NCI-H748 treated with DMSO at 0.1 percent for 48 hours (cell line): ENCODE measurements at places on chromosomes 12 and 14.

DNA sequence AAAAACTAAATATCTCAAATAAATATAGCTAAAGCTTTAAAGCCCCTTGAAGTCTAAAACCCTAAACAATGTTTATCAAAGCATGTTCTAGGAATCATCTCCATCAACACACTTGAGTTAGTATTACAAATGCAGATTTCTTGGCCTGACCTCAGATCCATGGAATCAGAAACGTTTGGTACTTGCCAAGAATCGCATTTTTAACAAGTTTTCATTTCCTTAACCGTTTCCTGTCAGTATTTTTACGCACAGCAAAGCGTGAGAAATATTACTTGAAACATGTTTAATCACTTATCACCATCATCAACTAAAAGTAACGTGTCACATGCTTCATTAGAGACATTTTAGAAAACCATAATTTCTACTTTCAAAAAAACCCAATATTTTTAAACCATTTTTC is 9.7 kb downstream of the SLCO1C1 start:
- no peak for DNase-seq

GRCh38 chr14:38016497-38016896 is 191.2 kb upstream of the SSTR1 start:
- no peak for DNase-seq

GRCh38 chr12:52901715-52902541 is 2.9 kb downstream of the KRT8 start:
- DNase-seq = no peak

- no peak for DNase-seq
Observed at GRCh38 chr12:30989754-30990153, 63.2 kb downstream of the TSPAN11 start.

- no peak for DNase-seq
Observed at GRCh38 chr12:13233830-13234641, 37.5 kb downstream of the EMP1 start.

DNA sequence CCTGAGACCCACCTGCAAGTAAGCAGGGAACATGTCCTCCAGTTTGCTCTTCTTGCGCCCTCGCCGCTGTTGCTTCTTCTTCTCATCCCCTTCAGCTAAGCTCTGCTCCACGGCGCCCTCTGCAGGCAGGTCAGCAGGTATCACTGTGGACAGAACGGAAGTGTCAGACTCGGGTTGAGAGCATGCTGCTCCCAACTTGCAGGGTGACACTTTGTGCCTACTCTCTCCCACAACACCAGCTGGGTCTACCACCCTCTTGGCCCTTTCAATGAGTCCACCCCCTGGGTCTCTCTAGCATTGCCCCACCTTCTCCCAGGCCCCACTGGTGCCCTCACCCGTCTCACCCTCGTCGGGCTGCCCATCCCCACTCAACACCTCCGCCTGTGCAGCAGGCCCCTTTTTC is 16.7 kb downstream of the KMT2D start:
- DNase-seq = peak; percentile 19

- peak; percentile 40 for DNase-seq
Observed at GRCh38 chr14:66359500-66359899, 126.7 kb upstream of the CCDC196 start.

- DNase-seq = no peak
Observed at GRCh38 chr12:52741375-52742195, 35.6 kb downstream of the KRT76 start.

GRCh38 chr12:123396954-123397353 is 13.0 kb downstream of the KMT5A start:
- no peak for DNase-seq

- DNase-seq = no peak
Observed at GRCh38 chr12:10243818-10244520, 31.3 kb downstream of the GABARAPL1 start.

- DNase-seq = no peak
Observed at GRCh38 chr12:51994959-51995358, 11.8 kb upstream of the TAMALIN start.

GRCh38 chr14:67050896-67051295 is 138.3 kb upstream of the GARIN2 start:
- DNase-seq = no peak

DNA sequence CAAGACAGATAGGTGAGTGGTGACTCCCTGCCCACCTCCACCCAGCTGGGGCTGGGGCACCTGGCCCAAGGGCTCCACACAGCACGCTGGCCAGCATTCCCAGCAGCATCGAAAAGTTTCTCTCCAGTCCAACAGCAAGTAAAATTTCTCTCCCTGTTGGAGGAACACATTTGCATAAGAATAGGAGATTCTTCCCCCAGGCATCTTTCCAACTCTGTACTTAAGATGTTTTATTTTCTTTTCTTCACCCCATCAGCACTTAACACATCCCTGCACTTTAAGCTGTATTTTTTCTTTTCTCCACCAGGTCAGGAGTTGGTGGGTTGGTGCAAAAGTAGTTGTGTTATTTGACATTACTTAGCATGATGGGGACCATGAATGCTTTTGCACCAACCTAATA is 47.2 kb downstream of the OR9K2 start:
- DNase-seq = no peak

DNA sequence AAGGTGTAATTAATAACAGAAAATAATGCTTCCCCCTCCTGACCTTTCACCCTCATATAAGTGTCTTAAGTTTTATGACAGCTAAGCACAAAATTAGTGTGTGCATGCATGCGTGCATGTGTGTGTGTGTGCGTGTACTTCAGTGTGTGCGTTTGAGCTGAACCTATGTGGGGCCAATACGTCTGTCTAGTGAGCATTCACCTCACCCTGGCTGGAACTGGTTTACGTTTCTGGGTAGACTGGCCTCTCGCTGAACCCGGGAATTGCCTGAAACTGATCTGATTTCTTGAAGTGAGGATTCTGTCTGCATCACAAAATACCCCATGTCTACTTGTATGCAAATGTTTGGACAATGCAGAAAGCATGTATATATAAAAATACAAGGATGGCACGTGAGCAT is 68.2 kb upstream of the TBX3 start:
- no peak for DNase-seq

- no peak for DNase-seq
Observed at GRCh38 chr12:48818831-48819590, 715 bp downstream of the CACNB3 start.

GRCh38 chr12:124318278-124319020 is 23.6 kb downstream of the RFLNA start:
- DNase-seq = no peak

- DNase-seq = no peak
Observed at GRCh38 chr14:76465664-76466063, 89.7 kb downstream of the ESRRB start.

DNA sequence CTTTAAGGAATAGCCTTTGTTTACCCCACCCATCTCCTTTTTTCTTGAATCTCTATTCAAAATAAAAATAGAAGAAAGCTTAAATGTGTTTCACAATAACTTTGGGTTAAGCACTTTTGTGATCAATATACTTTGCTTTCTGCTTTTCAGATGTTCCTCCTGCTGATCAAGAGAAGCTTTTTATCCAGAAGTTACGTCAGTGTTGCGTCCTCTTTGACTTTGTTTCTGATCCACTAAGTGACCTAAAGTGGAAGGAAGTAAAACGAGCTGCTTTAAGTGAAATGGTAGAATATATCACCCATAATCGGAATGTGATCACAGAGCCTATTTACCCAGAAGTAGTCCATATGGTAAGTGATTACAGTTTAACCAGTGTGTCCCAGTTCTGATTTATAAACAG is 95.0 kb downstream of the PPP2R5C start:
- no peak for DNase-seq

- no peak for DNase-seq
Observed at GRCh38 chr12:114679942-114680341, 4.0 kb downstream of the TBX3 start.

- no peak for DNase-seq
Observed at GRCh38 chr12:121575952-121576625, 4.7 kb downstream of the KDM2B start.

DNA sequence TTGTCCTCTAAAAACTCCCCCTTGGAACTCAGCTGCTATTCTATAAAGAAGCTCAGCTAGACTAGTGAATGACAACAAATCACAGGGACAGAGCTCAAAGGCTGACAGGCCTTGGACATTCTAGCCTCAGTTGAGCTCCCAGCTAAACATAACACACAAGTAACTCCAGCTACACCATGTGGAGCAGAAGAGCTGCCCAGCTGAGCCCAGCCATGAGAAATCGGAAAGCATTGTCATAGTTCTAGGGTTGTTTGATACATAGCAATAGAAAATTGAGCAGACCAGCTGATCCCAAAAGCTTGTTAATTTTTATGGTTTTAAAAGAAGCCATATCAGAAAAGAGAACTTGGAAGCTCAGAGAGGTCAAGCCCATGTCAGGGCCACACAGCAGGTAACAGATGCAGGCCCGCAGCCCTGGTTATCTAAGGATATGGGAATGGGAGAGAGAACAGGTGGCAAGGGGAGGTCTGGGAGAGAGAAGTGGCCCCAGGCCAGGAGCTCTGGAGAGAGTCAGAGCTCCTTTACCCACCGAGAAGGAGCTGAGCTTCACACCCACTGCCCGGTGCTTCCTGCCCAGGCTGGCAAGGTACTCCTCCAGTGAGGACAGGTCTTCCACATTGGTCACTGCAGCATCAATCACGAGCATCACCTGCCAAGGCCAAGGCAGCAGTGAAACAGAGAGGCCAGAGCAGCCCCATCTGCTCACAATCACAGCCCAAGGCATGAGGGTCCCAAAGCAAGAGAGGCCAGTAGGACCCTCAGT is 2.9 kb downstream of the NGB start:
- DNase-seq = no peak

GRCh38 chr12:101581190-101581589 is 13.6 kb upstream of the MYBPC1 start:
- DNase-seq = no peak

DNA sequence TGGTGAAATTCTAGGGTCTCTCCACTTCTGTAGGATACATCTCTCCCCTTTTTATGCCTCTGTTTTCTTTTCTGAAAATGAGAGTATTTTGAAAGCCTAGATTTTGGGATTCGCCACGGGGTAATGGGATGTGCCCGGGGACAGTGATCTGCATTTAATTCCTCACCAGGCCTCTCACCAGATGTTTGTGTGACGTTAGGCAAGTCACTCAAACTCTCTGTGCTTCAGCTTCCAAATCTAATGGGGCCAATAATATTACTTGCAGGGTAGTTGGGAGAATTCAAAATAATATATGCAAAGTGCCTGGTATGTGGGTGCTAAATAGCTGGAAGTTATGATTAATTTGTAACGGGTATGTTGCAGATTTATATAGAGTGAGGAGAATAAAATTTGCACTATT is 78.8 kb downstream of the C12orf75 start:
- no peak for DNase-seq

GRCh38 chr12:25119020-25119419 is 75.9 kb downstream of the DNAI7 start:
- no peak for DNase-seq

DNA sequence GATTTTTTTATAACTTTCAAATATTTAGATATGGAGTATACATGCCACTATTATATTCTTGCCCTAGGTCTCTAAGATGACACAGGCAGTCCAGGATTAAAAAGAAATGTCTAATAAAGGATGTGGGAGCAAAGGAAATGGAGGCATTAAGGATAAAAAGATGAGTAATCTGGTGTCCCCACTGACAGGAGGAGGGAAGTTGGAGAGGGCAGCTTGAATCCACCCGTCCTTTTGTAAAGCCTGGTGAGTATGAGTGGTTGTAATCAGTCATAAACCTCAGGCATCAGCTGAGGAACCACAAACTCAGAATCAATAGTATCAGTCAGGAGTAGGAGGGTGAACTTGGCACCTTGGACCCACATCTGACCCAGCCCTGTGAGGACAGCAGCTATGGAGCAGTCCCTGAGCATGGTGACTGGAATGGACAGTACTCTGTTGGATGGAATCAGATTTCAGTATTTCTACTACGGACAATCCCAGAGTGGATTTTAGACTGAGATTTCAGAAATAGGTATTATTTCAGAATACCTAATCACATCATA is 100.5 kb downstream of the EXOC5 start:
- DNase-seq = no peak

GRCh38 chr14:60222820-60223219 is 26.2 kb upstream of the PPM1A start:
- no peak for DNase-seq

DNA sequence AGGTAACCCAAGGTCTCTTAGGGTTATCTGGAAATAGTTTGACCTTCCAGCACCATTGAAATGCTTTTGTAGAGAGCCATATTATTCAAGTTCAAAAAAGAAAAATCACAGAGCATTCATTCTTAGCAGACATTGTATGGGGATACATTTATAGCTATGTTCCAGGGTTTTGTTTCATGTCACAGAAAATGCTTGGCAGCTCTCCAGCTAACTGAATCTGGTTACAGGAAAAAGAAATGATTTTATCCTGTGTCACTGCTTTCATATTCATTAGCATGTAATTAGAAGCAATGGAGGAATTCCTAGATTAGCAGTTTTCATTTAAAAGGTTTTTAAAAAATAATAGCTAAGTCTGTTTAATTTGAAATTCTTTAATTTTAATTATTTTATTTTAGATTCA is 78.9 kb downstream of the SNAPC1 start:
- DNase-seq = no peak

DNA sequence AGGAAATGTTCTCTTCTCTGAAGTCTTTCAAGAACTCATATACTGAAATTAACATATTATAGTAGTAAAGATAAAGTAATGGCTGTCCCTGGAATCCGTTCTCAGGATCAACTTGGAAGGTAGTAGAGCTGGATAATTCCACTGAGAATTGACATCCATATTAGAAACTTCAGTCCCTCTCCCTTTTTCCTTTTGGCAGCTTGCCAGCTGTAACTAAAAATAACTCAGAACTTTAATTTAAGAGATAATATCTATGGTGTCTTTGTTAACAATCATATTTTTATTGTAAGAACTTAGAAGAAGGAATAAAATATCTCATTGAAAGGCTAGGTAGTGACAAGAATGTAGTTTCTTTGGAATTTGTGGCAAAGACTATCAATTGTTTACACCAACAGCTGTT is 61.4 kb upstream of the PLEKHA5 start:
- DNase-seq = no peak

GRCh38 chr12:15472036-15472435 is 149.7 kb downstream of the PTPRO start:
- DNase-seq = no peak

DNA sequence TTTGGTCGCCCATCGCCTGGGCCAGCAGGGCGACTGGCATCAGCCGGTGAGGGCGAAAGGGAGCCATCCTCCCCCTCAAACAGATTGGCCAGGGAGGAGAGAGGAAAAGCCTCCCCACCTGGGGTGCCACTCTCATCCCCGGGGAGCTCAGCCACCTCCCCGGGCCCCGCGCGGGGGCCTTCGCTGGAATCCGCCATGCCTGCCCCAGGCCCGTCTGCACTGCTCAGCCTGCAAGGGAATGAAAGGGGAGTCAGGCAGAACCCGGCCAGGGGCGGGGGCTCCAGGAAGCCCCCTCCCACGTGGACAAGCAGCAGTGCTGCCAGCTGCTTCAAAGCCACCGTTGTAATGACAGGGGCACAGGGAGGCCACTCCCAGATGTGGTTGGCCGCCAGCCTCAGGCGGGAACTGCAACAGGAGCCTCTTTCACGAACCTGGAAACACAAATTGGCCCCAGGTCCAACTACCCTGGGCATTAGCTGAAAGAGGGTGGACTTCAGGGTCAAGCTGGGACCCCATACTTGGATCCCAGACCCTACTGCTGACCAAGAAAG is 18.5 kb downstream of the TRPV4 start:
- no peak for DNase-seq
